ENCODE measurements at places on chromosomes 2 and 18.

- DNase-seq: no peak
Observed at GRCh38 chr2:190578158-190579057, 43.9 kb upstream of the NEMP2 start.

DNA sequence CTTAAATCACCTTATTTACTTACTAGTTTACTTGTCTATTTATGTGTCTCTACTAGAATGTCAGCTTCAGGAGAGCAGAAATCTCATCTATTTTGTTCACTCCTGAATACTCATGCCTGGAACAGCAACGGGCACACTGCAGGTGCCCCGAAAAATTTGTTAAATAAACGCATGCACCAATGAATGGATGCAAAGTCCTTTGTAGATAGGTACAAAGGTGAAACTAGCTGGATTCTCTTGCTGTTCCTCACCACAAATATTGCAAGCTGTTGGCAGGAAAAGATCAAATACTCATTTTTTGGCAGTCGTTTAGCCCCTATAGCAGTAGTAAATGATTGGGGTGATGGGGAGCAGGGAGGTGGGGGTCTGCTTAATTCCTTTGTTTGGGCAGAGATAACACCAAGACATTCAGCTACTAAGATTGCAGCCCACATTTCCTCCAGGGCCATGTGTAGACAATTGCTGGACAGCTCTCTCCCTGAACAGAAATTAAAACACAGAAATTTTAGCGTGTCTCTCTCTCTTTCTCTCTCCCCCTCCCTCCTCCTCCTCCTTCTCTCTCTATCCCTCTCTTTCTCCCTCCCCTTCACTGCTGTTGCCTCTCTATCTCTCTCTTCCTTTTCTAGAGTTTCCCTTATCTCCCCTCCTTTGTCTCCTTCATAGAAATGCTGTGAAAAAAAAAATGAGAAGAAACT, 5.4 kb downstream of the MARCHF4 start:
- DNase-seq: no peak

DNA sequence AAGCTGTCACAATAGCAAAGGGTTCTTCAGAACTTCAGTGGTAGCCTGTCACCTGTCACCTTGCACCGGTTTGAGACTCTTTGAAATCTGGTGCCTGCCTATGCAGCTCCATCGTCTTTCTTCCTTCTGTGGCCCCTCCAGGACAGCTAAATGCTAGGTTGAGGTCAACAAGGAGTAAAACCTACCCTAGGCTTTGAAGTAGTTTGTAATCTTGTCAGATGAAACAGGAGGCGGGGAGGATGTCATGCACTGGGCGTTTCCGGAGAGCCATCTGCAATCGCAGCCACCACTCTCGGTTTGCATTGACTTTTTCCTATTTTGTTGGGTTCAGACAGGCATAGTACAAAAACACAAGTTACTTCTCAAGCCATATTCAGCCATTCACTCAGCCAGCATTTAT, 116.7 kb downstream of the LPIN1 start:
- DNase-seq: no peak

GRCh38 chr2:238286551-238286950, 1.9 kb downstream of the PER2 start:
- DNase-seq: peak; percentile 46

DNA sequence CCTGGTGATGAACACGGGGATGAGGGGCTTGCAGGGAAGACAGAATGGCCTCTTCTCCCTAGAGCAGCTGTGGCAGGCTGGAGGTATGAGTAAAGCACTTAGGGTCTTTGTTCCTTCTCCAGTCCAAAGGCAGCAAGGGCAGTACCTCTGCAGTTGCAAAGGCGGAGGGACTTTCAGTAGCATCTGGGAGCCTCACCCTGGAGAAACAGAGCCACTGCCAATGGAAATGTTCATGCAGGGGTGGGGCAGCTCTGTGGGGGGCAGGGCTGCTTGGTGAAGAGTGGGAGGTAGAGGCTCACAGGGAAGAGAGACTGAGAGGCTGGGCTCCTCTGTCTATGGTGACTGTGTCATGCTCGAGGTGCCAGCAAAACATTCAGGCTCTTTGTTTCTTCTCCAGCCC, 344.1 kb upstream of the CHAC2 start:
- no peak for DNase-seq

DNA sequence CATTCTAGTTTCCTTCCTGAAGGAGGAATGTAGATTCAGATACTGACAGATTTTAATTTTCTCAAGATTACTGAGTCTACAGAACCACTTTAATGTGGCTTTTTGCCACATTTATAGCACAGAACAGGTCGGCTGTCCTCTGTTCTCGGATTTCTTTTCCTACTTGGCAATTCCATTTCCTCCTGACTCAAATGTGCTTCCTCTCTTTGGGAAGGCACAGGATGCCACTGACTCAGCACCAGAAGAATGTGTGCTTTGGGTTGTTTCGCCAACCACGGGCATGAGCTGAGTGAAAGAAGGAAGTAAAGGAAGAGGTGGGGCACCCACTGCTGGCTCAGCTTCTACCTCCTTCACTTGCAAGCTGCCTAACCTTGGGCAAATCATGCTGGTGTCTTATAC, 970.6 kb upstream of the ACVR2A start:
- DNase-seq: no peak

- DNase-seq: no peak
Observed at GRCh38 chr2:12261986-12262680, 454.6 kb upstream of the TRIB2 start.

DNA sequence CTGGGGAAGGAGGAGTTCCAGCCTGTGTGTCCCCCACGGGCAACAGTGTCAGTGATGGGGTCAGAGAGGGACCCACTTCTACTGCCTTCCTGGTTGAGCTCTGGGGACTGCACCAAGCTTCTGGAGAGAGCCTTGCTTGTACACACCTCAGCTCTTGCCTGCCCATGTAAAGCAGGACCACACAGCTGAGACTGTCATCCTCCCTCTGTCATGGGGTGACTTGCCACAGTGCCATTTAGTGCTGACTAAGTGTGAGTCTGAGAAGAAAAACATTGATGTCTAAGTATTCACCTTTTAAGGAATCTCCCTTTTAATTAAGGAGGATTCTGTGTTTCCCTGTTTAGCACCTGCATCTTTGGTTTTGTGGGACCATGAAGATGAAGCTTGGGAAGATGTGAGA, 159.1 kb downstream of the FHOD3 start:
- DNase-seq: no peak

DNA sequence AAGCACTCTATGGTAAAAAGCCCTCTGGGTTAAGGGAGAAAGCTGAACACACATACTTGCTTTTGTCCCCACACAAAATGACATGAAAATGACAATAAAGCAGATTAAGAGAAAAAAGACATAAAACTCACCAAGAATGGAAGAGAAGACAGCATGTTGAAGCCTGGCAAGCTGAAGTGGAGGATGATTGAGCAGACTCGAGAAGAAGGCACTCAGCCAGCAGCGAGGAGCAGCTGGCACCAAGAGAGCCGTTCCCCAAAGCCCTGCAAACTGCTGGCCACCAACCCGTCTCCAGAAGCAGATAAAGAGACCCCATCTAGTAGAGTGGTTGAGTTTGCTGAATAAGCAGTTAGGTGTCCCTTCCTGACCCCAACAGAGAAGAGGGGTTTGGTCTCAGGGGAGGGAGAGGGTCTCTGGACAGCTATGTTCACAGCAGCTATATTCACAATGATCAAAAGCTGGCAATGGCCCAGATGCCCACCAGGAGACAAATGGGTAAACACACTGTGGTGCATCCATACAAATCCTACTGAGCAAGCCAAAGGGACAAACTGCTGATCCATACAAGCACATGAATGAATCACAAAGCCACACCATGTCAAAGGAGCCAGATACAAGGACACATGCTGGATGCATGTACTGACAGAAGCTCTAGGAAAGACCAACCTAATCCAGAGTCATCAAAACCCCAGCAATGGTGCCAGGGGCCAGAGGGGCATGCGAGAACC, 36.9 kb downstream of the FAM168B start:
- no peak for DNase-seq

- no peak for DNase-seq
Observed at GRCh38 chr18:22637787-22638186, 220.1 kb upstream of the CTAGE1 start.

DNA sequence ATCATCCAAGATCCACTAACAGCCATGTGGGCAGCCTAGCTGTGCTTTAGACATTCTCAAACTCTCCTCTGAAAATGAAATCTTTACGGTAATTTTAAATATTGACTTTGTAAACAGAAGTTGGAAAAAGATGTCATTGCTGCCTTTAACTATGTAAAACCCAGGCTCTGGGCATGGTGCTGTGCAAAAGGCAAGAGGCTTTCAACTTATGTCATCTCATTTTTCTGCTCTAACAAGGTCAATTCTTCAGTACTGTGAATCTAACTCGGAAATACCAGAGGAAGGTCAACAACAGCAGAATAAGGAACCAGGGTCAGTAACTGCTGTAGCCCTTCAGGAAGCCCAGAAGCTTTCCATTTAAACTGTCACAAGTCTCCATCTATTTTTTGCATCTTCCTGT, 37.0 kb upstream of the MPP4 start:
- no peak for DNase-seq

- DNase-seq: no peak
Observed at GRCh38 chr2:212528106-212528856, 10.3 kb downstream of the ERBB4 start.

DNA sequence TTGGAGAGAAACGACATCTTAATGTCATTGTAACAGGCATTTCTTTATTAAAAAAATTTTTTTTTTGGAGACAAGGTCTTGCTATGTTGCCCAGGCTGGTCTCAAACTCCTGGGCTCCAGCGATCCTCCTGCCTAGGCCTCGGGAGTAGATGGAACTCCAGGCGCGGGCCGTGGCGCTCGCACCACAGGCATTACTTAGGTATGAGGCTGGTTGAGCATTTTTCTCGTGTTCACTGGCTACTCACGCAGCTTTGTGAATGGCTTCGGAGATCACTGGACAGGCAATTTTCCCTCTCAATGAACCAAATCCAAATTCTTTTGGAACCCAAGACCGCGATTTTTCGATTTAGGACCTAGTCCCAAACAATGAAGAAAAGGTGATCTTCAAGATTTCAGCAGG, 795 bp upstream of the TCF7L1 start:
- DNase-seq: no peak

- no peak for DNase-seq
Observed at GRCh38 chr2:2867397-2867979, 510.1 kb downstream of the EIPR1 start.

- no peak for DNase-seq
Observed at GRCh38 chr2:79327460-79327859, 167.9 kb upstream of the REG3A start.

GRCh38 chr2:210818473-210818872, 262.1 kb downstream of the CPS1 start:
- DNase-seq: no peak

GRCh38 chr2:27400348-27401135, 8.8 kb downstream of the PPM1G start:
- no peak for DNase-seq

GRCh38 chr18:64854112-64854511, 705.2 kb upstream of the LINC00305 start:
- DNase-seq: no peak

DNA sequence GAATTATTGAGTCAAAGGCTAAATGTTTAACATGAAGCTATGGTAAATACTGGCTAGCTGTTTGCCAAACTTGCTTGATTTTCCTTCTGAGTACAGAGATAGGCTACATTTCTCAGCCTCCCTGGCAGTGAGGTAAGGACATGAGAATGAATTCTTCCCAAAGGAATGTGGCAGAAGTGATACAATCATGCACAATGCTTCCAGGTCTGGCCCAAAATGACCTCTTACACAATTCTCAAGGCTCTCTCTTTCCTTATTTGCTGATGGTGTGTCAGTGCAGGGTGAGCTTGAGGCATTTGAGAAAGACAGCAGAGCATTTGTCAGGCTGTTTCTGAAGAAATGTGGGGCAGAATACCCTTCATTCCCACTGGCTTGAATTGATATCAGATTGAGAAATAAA, 95.6 kb upstream of the NABP1 start:
- DNase-seq: no peak

DNA sequence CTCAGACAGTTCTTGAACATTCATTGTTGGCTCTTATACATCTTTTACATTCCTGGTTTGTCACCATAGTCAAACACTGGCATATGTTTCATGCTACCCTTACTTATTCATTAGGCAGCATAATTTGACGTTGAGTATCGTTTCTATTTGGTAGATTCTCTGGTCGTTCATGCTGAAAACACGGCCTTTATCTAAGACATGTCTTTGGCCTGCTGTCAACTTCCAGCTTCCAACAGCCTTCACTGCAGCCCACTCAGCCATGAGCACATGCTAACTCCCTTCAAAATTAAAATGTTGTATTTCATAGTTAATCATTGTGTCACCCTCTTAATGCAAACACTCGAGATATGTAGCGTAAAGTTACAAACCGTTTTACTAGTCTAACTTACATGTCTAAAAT, 493.0 kb upstream of the NRP2 start:
- no peak for DNase-seq

GRCh38 chr18:42038936-42039335, 83.9 kb downstream of the PIK3C3 start:
- no peak for DNase-seq

DNA sequence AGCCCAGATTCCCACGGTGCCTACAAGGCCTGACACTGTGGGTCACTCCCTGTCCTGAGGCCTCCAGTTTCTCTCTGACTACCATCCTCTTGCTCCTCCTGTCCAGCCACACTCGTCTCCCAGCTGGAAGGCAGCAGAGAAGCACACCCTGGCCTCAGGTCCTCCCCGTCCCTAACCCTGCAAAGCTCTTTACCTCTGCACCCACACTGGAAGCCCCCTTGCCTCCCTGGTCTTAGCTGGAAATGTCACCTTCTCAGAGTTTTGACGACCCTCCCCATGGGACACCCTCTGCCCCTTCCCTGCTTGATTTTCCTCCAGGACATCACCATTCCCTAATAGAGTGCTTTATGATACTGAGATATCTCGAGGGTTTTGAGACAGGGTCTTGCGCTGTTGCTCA, 10.6 kb downstream of the RNU2-63P start:
- DNase-seq: no peak

GRCh38 chr18:45566025-45566740, 49.1 kb upstream of the SLC14A2 start:
- DNase-seq: no peak

- no peak for DNase-seq
Observed at GRCh38 chr2:95077530-95077825, 44.1 kb downstream of the MRPS5 start.

- DNase-seq: no peak
Observed at GRCh38 chr18:50105027-50105426, 89.9 kb downstream of the MYO5B start.

GRCh38 chr2:3354986-3355385, 22.6 kb downstream of the EIPR1 start:
- DNase-seq: no peak

DNA sequence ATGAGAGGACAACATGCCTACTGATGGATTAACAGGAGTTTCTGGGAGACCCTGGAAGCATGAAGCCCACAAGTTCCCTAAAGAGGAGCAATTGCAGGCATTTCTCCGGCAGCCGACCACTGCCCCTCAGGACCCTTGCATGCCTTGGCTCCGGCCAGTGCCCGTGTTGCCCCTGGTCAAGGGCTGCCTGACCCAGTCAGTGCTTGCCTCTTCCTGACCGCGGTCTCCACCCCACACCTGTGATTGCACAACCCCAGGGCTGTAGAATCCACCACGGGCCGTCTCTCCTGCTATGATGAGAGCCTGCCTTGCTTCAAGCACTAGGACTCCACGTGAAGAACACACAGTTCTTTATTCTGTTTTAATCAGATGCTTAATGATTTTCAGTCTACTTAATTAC, 127.5 kb downstream of the GLI2 start:
- no peak for DNase-seq

Data from GF-D8 (cell line).